ENCODE measurements at places on chromosomes 2 and 18.

DNA sequence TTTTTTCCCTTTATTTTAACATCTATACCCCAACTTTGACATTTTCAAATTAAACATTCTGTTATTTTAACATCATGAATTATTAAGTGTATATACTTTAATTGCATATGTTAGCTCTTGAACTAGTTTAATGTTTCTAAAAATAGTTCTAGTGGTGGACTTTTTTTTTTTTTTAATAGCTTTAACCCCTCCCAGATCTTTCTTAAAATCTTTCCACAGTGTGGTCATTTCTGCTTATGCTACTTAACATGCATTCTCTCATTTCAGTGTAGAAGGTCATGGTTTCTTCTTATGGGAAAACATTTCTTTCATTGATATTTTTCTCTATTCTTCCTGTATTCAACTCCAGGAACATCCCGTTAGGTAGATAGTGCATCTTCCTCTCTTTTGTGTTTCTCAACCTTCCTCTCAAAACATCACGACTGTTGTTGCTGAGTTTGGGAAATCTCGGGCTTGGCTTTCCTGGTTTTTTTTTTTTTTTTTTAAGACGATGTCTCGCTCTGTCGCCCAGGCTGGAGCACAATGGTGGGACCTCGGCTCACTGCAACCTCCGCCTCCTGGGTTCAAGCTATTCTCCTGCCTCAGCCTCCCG, 849 bp upstream of the TMEM18 start:
- peak; percentile 9 for DNase-seq

DNA sequence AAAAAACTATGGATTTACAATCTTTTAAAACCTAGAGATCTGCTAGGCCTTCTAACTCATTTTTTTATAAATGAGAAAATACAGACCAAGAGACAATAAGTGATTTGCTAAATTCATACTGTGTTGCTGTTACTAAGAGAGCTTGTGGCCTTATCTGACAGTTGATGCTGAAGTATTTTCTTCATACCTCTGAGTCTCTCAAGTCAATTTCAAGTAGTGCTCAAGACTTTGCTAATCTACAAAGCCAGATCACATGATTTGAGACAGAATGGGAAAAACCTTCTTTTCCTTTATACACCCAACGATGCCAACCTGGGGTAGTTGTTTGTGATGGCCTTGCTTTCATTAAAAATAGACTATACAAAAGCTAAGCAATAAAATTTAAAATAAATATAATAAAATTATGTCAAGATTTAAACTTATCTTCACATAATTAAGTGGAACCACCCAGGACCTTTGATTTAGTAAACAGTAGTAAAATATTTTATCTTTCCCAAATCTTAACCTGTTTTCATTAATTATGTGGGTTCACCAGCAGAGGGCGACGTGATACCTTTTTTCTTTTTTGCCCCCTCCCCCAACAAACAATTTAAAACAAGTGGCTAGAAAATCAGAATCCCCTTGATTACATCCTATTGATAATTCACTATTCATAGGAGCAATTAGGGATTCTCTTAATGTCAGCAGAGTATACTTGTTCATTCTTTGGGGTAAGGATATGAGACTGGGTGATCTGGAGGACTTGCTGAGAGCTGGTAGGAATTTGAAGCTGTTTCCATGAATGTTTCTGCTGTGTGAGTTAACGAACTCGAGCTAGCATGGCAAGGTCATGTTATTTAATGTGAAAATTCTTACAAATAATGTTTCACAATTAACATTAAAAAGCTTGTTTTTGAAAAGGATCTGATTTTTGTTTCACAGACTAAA, 49.6 kb upstream of the SLC5A7 start:
- no peak for DNase-seq

DNA sequence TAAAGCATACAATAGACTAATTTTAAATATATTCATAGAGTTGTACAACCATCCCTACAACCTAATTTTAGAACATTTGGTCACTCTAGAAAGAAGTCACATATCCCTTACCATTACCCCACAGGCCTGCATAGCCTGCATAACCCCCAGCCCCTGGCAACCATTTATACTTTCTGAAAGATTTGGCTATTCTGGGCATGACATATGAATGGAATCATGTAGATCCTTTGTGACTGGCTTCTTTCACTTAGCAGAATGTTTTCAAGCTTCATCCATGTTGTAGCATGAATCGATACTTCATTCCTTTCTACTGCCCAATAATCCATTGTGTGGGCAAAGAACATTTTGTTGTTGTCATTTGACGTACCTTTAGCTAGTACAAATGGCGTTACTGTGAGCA, 151.5 kb downstream of the WDSUB1 start:
- DNase-seq, result no peak

DNA sequence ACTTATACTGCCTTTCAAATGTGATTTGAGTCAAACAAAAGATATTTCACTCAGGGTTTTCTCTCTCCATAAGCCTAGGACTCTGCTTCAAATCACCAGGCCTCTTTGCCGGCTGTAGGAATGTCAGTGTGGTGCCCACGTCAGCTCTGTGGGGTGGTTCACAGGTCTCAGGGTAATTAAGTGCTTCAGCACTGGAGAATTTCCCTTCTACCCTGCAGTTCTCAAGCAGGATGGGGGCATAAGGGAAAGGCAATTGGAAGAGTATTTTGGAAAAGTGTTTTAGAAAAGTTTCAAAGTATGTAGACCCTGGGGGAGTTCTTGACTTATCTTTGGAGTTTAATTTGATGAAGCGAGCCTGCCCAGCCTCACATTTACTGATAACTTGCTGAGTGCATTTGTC, 9.6 kb downstream of the CNGA3 start:
- DNase-seq, result no peak

GRCh38 chr2:106956879-106957278, 70.9 kb upstream of the ST6GAL2 start:
- no peak for DNase-seq

DNA sequence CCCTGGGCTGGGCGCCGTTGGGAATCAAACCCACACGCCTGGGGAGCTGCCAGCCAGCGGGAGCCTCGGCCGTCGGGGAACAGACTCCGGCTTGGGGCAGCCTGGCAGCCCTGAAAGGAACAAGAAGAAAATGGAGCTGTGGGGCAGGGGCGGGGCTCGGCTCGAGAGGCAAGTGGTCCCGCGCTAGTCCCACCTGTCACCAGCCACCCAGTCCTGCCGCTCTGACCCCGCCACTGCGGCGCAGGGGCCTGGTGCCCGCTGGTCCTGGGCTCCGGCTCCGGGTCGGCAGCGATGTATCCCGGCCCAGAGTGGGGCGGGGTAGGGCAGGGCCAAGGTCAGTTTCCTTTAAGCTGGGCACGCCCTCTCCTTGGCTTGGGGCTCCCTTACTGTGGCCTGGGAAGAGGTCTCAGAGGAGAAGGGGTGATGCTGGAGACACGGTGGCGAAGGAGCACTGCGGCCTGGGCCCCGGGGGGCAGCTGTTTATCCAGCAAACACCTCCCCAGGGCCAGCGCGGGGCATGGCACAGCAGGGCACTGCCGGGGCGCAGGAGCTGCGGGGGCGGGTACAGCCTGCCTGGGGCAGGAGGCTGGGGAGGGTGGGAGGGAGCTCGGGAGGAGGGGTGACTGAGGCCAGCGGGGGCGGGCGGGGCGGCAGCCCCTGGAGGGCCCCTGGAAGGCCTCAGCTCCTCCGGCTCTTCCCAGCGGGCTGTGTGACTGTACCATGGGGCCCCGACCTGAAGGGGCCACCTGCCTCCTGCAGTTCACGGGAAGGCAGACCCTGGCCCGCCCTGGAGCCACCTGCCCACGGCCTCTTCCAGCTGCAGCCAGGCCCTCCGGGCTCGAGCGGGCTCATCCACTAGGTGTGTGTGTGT, 15.6 kb downstream of the ODC1 start:
- DNase-seq, result no peak

GRCh38 chr2:98027538-98027937, 31.8 kb upstream of the TMEM131 start:
- DNase-seq, result no peak

GRCh38 chr18:4172196-4173100, 282.7 kb downstream of the DLGAP1 start:
- no peak for DNase-seq

GRCh38 chr18:75635096-75635495, 207.6 kb upstream of the SMIM21 start:
- no peak for DNase-seq

- DNase-seq, result no peak
These were observed 33.6 kb downstream of the B3GNT7 start for GRCh38 chr2:231429152-231429551.

DNA sequence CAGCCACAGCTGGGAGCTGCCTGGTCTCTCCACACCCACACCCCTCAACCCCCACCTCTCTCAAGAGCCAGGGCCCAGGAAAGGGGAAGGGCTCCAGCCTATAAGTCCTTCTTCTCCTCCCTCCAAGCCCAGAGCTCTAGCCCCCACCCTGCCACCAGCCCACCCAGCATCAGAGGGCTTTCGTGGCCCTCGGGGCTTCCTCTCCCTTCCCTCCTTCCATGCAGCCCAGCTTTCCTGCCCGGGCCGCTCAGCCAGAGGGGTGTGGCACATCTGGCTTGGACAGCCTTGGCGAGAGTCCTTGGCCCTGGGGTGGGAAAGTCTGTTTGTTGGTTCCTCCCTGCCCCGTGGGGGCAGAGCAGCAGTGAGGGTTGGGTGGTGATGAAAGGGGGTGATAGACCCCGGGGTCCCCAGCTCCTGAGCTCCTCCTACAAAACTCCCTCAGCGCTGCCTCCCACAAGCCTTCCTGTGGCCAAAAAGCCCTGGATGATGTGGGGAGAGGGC, 7.0 kb downstream of the TNS1 start:
- DNase-seq, result no peak

DNA sequence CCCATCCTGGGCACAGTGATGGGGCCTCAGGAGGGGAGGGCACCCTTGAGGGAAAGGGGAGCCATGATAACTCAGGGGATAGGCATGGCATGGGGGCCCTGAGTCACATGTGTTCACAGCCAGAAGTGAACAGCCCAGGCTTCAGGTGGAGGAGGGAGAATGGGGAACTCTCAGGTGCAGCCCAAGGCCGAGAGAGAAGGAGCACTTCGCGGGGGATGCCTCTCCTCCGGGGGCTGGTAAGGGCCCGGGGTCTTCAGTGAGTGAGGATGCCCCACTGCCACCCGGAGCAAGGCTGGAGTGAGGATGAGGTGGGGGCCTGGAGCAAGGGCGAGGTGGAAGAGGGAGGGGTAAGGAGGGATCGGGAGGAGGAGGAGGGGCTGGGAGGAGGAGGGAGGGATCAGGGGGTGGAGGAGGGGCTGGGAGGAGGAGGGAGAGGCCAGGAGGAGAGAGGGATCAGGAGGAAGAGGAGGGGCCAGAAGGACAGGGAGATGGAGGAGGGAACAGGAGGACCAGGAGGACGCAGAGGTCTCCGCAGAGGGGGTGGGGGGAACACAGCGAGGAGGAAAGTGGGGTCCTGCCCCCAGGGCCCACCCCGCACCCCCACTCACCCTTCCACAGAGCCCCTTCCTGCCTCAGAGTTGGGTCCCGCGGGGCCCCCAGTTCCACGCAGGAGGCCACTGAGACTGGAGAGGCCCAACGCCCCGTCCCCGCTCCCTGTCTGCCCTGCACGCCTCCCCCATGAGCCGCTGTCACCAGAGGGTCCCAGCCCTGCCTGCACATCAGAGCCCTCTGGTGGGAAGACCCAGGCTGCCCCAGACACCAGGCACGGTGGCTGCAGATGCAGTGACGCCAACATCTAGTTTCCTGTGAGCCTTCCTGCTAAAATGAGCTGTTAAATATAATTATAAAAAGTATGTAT, 42.8 kb downstream of the RAMP1 start:
- DNase-seq, result peak; percentile 65

DNA sequence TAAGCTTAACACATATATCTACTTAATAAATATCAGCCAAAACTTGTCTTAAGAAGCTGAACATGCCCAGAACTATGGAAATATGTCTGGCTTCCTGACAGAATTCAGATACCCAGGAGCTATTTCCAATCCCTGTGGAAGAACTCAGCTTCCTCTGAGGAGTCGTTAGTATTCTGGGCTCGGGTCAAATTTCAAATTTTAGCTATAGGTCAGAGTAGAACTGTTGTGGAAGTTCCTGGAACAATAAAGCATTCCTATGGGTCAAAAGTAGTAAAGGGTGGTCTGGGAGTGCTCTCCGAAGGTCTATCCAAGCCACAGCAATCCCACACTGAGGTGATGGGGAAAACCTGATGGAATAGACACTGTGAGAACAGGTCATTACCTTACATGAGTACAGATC, 342.7 kb upstream of the CHST9 start:
- DNase-seq, result no peak
